Activated CD4-positive, alpha-beta T cell treated with anti-CD3 and anti-CD28 coated beads, Interleukin-2, amount 50 U/mL, for 4 hours (primary cell): ENCODE measurements at places on chromosomes 4 and X.

GRCh38 chr4:20318909-20319277, 67.2 kb downstream of the SLIT2 start:
- no peak for DNase-seq

- DNase-seq, result no peak
Observed at GRCh38 chr4:37540486-37540885, 145.7 kb downstream of the RELL1 start.

GRCh38 chr4:10703156-10703555, 18.6 kb upstream of the CLNK start:
- DNase-seq, result no peak

- DNase-seq, result no peak
Observed at GRCh38 chrX:42485601-42486000, 292.4 kb downstream of the PPP1R2C start.

DNA sequence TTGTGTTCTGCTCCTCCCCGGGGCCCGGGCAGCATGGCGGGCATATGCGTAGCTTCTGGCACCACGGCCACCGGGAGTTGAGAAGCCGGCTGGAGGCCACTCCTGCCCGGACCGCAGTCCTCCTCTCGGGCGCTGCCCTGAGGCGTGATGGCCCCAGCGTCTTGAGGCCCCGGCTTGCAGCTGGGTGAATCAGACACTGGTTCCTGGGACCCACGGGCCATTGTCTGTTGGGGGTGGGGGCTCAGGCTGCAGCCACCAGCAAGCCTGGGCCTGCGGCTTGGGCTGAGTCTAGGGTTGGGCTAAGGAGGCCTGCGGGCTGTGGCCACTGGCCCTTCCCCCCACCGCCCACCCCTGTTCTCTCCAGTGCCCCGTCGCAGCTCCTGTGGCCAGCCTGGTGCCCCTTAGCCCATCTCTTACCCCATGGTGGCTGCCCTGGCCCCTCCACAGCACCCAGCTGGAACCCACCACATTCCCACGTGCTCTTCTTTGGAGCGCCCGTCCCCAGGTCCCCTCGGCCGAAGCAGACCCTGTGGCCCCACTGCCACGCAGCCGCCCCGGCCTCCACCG, 6.7 kb upstream of the UVSSA start:
- no peak for DNase-seq

DNA sequence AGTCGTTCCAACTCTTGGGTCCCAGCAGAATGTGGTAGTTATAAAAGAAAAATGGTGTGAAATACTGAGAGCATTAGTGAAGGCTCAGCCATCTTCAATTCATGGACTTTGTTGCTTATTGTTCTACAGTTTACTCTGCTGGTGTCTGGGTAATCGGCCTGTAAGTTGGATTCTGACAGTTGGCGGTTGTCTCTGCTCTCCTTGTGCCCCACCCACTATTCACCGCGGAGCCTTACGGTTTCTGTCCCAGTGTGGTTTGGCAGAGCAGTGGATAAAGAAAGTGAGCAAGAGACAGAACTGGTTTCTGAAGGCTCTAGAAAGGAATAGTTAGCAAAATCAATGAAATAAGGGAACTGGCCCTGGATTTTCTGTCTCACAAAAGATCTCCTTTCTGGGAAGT, 9.1 kb downstream of the LONRF3 start:
- no peak for DNase-seq

- DNase-seq, result no peak
Observed at GRCh38 chr4:25658357-25658771, 2.7 kb downstream of the SLC34A2 start.

DNA sequence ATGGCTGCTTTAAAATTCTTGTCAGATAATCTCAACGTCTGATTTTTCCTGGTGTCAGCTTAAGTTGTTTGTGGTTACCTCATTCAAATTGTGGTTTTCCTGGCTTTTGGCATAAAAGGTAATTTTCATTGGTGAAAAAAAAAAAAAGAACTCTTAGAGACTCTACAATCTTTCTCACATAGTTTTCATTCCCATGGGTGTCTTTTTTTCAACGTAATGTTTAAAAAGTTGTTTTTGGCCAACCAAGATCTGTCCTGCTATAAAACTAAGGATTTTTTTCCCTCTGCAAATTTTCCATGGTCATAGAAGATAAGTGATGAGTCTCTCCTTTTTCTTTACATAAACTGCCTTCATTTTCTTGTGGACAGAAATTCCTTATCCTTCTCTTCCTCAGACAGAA, 28.9 kb upstream of the RPS6KA6 start:
- no peak for DNase-seq

GRCh38 chrX:68763481-68763880, 65.3 kb upstream of the EFNB1 start:
- DNase-seq, result no peak
